ENCODE measurements at places on chromosomes 11 and 22.
A peak's percentile ranks its signal among the peaks of the same experiment; 100 is the strongest.

GRCh38 chr11:71281204-71281603 is 28.8 kb upstream of the SHANK2 start:
- no peak for DNase-seq

GRCh38 chr11:44065161-44065661 is 859 bp upstream of the ACCS start:
- no peak for DNase-seq

DNA sequence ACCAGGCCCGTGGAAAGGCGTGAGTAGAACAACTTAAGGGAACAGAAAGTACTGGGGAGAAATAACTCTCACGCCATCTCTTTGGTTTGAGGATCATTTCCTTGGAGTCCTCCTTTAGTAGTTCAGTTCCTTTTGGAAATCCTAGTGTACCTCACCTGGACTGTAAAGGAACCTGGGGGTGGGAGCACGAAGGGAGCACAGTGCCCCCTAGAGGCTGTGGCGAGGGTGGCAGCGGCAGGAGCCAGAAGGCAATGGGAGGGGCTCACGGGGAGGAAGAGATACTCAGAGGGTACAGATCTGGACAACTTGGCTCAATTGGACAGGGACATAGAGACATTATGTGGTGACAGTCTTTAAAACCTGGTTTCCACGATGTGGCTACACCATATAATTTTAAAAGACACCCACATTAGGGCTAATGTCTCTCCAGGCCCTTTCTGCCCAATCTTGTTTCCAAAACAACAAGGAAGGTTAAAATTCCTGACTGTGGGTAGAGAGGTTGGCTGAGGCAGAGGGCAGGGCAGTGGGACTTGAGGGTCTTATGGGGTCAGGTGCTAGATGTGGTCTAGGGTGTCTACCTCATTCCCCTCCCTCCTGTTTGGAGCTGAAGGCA is 87.0 kb downstream of the CSNK2A3 start:
- DNase-seq: peak; percentile 32

DNA sequence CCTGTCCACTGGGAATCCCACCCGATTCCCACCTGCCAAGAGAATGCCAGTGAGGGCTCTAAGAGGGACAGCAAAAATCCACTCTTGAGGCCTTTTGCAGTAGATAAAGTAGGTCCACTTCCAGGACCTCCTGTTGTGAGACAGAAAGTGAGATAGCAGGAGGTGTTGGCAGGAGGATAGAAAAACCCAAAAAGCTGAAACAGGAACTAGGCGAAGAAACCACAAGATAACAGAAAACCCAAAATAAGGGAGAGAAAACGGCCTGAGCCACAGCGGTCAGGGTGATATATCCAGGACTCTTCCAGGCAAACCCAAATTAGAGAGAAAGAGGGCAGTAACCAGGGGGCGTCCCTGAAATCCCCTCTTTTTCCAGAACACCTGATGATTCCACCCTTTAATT is 79.7 kb upstream of the LINC01488 start:
- no peak for DNase-seq

DNA sequence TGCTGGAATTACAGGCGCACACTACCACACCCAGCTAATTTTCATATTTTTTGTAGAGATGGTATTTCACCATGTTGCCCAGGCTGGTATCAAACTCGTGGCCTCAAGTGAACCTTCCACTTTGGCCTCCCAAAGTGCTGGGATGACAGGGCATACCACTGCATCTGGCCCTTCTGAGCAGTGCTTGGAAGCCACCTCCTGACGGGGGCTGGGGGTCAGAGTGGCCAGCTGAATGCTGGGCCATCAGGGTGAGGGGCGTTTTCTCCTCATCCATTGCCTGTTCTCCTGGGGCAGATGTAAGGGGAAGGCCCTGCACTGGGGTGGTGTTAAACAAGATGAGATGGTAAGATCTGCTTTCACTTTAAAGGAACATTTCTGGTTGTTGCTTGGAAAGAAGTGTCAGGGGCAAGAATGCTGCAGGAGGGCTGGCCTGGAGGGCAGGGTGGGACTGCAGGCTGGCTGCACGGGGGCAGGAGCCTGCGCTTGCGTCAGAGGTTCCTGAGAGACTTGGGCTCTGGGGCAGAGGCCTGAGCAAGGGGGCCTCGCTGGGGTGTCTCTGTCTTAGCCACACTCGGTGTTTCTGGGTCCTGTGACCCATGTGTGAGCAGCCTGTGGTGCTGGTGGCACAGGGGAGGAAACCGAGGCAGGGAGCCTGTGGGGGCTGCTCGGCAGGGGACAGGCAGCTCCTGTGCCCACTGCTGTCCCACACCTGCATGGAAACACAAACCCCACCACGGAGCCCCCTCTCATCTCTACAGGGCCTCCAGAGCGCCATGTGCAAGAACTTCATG is 17.2 kb downstream of the DGCR6L start:
- DNase-seq: no peak

DNA sequence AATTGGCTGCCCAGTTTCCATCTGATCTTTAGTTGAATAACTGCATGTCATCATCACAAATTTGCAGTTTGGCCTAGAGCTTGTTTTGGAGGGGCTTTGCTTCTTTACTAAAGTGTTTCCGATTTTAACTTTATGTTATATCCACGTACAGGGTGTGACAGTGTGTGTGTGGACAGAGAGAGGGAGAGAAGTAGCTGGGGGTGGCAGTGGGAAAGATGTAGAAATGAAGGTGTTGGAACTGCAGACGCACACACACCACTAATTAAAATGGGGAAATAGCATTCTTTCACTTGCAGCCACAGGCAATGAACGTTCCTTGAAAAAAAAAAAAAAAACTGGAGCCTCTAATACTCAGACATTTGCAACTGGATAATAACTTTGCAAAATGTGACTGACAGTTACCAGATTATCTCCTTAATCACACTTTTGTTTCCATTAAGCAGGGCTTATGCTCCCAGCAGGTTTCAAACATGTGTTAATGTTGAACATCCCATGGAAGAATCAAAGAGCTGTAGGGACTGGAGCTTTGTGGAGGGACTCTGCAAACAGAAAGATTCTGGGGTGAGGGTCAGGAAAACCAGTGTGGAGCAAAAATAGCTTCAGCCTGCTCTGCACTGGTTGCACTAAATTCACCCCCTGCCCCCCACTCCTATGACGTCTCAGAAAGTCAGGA is 238.1 kb upstream of the TENM4 start:
- DNase-seq: no peak

- no peak for DNase-seq
Observed at GRCh38 chr22:46424496-46424895, 89.0 kb downstream of the TRMU start.

GRCh38 chr11:69094111-69094914 is 45.6 kb downstream of the TPCN2 start:
- no peak for DNase-seq

GRCh38 chr11:41536021-41536568 is 76.6 kb upstream of the LRRC4C start:
- DNase-seq: no peak

GRCh38 chr11:6703247-6704063 is 20.3 kb upstream of the MRPL17 start:
- DNase-seq: peak; percentile 24

DNA sequence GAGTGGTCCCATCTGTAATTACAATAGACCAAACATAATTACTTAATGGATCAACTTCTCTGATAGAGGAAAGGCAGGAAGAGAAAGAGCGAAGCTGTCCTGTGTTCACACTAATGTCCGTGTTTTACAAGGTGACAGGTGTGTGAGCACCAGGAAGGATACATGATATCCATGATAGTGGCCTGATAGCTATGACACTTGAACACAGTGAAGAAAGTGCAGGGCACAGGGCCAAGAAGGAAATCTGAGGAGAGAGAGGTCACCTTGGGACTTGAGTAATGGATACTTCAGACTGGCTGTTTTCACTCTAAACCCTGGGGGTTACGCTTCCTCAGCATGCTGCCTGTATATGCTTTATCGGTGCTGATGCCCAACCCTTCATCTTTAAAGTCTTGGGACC is 29.4 kb downstream of the TUB start:
- no peak for DNase-seq

DNA sequence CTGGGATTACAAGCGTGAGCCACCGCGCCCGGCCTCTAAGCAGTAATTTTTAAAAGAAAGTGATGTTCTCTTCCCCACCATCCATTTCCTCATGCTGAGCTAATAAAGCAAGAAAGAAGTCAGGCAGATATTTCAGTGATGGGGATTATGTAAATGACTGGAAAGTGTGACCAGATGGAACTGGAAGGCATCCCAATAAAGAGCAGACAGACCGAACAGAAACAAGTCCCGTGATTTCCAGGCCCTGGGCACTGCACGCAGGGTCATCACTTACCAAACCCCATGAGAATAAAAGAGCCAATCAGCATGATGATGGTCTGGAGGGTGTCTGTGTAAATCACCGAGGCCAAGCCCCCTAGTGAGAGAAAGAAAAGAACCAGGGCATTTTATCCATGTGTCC is 18.2 kb downstream of the SLC5A4 start:
- DNase-seq: no peak

GRCh38 chr22:47101321-47101885 is 339.0 kb downstream of the TBC1D22A start:
- DNase-seq: no peak

DNA sequence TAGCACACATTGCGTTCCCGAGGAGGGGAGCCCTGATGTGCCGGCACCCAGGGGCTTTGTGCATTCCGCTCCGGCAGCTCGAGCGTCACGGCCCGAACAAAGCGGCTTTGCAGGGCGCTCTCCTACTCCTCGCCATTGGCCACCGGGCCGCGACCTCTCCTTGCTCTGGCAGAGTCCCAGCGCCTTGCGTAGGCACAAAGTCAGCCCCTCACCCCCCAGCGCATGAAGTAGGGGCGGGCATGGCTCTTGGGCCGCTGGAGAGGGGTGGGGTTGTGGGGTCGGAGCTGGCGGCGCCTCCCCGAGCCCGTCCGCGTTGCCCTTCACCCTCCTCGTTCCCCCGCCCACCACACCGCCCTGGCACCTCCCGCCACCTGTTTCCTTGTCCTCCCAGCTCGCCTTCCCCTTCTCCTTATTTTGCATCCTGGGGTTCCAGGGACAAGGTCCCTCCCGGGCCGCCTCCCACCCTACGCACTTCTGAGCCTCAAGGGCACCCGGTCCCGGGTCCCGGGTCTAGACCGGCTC is 753 bp upstream of the PPARA start:
- DNase-seq: peak; percentile 65

DNA sequence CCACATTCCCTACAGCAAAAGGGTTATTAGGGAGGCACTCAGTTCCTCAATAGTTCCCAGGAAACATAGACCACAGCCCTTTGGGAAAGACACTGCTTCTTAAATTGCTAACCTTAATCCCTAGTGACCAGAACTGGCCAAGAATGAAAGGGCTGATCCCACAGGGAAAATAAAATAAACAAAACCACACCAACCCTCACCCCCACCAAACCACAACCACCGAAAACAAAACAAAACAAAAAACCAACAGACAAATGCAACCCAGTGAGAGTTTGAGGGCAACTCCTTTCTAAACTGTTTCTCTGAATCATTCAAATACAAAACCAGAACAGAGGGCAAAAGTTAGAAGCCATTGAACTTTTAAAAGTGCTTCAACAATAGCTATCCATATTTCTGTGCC is 57.2 kb downstream of the NAV2 start:
- no peak for DNase-seq

DNA sequence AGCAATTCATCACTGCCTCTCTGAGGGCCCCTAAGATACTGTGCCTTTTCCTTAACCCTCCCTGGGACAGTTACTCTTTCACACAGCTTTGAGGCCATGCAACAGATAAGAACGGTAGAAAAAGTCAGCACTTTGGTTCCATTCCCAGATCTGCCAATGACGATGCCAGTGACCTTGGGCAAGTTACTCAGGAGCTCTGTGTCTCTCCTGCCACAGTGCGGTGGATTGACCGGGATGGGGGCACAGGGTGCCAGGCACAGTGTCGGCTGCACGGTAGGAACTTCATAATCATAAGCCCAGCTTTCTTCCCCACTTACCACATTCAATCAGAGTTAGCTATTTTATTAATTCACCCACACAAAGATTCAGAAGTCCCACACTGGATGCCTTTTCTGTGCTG is 1041.8 kb downstream of the TBC1D22A start:
- no peak for DNase-seq

DNA sequence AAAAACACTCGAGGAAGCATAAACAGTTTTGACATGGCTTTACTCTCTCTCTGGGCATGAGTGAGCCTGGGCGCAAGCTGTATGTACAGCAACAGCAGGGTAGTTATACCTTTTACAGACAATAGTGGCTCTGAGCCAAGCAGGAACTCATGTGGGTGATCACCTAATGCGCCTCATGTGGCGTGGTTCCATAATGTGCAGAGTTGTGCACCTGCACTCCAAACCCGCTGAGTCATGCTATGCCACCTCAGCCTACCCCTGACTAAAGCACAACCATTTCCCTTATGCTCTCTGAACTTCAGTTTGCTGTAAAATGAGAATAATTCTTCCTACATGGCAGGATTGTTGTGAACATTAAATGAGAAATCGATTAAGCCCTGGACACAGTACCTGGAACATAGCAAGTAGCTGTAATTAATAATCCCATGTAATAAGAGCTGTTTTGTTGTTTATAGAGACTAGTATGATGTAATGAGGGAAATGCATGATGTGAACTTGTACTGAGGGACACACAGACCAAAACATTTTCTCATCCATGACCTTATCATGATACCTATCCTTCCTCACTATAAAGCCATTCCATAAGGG is 71.6 kb downstream of the CCDC34 start:
- no peak for DNase-seq

- DNase-seq: no peak
Observed at GRCh38 chr11:116658876-116659535, 113.8 kb downstream of the BUD13 start.

- DNase-seq: no peak
Observed at GRCh38 chr22:30031328-30031727, 48.9 kb upstream of the HORMAD2 start.

GRCh38 chr11:109229682-109230081 is 192.3 kb upstream of the C11orf87 start:
- DNase-seq: no peak
